ENCODE measurements at places on chromosomes 3 and 15.

DNA sequence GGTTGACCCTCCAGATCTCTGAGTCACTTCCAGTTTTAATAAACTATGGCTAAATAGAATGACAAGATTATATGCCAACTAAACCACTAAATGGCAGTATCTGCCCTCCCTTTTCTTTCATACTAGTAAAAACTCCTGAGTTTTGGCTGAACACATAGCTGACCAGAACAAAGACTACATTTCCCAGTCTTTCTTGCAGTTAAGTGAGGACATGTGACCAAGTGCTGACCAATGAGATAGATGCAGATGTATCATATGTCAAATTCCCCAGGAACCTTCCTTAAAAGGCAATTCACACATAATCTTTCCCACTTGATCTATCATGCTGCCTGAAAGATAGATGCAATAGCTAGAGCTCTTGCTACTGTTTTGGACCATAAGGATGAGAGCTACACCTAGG, 191.3 kb downstream of the SHOX2 start:
- DNase-seq, result no peak

DNA sequence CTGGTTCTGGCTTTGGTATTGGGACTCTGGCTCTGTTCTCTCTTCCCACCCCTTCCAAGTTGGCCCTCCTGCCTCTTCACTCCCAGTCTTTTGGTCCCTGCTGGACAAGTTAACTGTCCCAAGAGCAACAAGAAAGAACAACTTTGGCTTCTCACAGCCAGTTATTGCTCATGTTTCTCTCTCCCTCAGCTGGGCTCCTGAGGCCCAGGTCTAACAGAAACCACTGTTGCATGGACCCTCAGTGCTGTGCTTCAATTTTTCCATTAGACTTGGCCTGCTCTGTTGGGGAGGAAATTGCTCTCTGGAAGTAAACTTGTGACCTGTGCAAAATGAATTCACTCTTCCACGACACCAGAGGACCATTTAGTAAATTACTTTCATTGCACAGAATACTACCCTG, 64.5 kb downstream of the CHST2 start:
- no peak for DNase-seq

GRCh38 chr3:177906578-177907229, 629.5 kb upstream of the KCNMB2 start:
- no peak for DNase-seq

- no peak for DNase-seq
Measured at GRCh38 chr3:124748560-124749198, 18.4 kb downstream of the UMPS start.

- no peak for DNase-seq
Measured at GRCh38 chr3:1355691-1356090, 262.9 kb downstream of the CNTN6 start.

- DNase-seq, result no peak
Measured at GRCh38 chr15:39125904-39126303, 455.0 kb upstream of the THBS1 start.

GRCh38 chr3:185934174-185934557, 3.6 kb downstream of the TRA2B start:
- DNase-seq, result no peak

All from CD4-positive, alpha-beta T cell treated with Interleukin-4 for 1 hour (primary cell).